Muscle of leg (tissue), 16 donors: ENCODE measurements at places on chromosomes 1 and 21. TPM values are rescaled to one million over a fixed set of nuclear protein-coding genes. Genes with fewer than 3 reads are reported as not detected.

The STUM gene
- total RNA-seq = 4.7 TPM

The MYOM3 gene
- 302 TPM for total RNA-seq

The CATSPERE gene
- 1.1 TPM for total RNA-seq

The UMODL1 gene
- total RNA-seq = 0.04 TPM

The CFAP107 gene
- 0.62 TPM for total RNA-seq

The GBP2 gene
- total RNA-seq = 1.3 TPM

The WNT3A gene
- not detected for total RNA-seq

The VAV3 gene
- total RNA-seq = 4.1 TPM

The IFI44 gene
- 10.4 TPM for total RNA-seq

The WNT4 gene
- 3.7 TPM for total RNA-seq

The ATP1A2 gene
- 55.0 TPM for total RNA-seq

The NOS1AP gene
- total RNA-seq = 0.40 TPM

The PTPRC gene
- total RNA-seq = 4.7 TPM

The GABRD gene
- total RNA-seq = 0.35 TPM

The WRAP73 gene
- total RNA-seq = 8.5 TPM

The DISP1 gene
- 10.7 TPM for total RNA-seq

The OR2M3 gene
- total RNA-seq = not detected

The NID1 gene
- total RNA-seq = 92.3 TPM
